ENCODE measurements at places on chromosomes 12 and 14.

DNA sequence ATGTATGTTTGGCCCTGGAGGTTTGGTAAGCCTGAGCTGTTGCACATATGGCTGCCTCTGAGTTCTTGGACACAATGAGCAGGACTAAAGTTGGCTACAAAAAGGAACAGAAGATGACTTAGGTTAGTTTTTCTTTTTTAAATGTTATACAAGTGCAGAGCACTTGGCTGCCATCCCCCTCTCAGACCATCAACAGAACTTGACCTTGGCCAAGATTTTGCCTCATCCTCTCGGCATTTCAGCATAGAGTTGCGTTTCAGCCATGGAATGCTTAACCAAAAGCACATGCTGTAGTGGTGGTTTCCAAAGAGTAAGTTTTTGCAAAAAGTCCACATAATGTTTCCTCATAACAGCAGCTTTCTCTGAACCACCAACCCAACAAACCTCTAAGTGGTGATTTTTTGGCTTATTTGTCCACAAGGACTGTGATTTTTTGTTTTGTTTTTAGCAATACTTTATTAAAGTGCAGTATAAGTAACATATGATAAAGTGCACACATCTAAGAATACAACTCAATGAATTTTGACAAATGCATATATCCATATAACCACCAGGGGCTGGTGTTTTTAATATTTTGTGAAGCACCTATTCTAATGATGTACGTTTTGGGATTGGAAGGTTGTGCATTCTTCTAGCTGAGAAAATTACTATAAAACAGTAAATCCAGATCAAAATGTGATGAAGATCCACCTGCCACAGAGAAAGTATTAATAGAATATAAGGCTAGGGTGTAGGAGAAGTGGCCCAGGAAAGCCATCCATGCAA lies 12.1 kb upstream of the GALNT16 start:
- DNase-seq = no peak

- DNase-seq = no peak
Observed at GRCh38 chr12:52787324-52788191, 8.4 kb downstream of the KRT3 start.

DNA sequence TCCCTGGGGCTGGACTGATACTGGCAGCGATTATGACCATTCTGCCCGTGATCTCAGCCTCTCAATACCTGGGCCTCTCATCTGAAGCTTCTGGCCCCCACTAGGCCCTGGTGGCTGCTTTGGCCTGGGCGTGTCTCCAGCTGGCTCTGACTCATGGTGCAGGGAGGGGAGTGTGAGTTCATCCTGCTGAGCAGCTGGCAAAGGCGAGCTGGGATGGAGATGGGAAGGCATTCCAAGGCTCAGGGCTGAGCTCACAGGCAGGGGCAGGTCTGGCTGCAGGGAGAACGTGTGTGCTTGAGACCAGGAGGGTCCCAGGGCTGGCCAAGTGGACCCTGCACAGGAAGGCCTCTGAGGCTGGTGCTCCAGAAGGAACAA lies 221.8 kb downstream of the TMEM121 start:
- no peak for DNase-seq

DNA sequence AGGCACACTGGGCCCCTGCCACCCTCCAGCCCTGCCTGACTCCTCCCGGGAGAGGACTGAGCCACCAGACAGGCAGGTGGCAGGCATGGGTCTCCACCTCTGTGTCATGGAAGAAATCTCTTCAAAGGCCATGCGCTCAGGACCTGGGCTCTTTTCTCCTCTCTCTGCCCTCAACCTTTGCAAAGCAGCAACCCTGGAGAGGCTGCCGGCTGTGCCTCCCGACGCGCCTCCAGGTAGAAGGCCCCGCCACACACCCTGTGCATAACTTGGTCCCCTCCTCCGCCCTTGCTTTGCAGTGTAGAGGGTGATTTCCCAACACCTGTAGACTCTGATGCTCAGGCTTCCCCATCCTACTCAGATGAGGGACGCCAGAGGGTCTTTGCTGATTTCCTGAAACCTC lies 28.2 kb upstream of the TMEM179 start:
- no peak for DNase-seq

DNA sequence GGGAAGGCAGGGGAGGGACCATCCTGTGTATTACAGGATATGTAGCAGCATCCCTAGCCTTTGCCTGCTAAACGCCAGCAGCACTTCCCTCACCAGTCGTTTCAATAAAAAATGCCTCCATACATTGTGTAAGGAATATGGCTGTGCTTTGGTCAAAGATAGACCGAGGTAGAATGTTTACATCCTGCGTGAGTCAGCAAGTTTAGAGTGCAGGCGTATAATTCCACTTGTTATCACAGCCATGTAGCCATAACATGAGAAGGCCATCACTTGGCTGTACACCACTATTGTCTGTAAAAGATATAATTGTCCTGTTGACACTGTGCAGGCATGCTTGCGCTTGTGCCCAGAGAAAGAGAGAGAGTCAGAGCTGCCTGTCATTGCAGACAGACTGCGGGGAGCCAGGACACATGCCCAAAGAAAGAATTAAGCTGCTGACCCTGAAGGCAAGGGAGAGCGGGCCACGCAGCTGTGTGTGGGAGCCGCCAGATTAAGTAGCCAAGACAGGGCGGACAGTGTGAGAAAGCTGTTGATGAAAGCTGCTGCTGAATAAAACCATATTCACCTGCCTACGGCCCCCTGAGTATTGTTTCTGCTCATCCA lies 68.4 kb downstream of the CRACR2A start:
- DNase-seq = no peak

GRCh38 chr14:73627151-73627558 lies 14.8 kb downstream of the ACOT6 start:
- DNase-seq = no peak

DNA sequence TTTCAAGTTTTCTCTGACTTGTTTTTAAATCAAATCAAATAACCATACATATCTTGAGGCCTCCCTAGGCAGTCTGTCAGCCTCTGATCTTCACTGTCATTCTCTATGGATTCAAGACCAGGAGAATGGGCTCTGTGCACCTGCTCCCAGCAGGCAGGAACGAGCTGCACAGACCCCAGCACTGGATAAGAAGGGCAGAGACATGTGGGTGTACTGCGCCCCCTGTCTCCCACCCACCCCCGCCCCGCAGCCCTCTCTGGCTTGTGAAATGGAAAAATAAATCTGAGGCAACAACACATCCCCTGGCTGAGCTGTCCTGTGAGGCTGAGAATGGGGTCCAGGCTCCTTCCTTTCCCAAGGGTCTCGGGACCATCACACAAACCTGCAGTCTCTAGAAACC lies 26.3 kb downstream of the CLMN start:
- no peak for DNase-seq

DNA sequence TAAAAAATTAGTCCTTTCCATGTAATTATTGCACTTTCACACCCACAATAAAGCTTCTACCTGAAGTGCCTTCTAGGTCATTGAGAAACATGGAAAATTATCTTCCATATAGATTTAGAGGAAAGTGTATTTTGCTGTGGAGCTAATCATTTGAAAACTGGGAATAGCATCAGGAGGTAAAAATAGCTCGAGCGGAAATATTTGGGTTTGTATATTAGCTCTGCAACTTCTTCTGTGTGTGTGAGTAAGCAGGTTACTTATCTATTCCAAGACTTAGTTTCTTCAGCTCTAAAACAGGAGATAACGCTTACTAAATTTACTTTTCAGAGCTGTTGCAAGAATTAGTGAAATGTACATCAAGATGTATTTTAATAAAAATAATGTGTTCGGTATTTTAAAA lies 95.0 kb upstream of the MON2 start:
- no peak for DNase-seq

- DNase-seq = no peak
Observed at GRCh38 chr14:70018713-70019211, 139.5 kb downstream of the SMOC1 start.

DNA sequence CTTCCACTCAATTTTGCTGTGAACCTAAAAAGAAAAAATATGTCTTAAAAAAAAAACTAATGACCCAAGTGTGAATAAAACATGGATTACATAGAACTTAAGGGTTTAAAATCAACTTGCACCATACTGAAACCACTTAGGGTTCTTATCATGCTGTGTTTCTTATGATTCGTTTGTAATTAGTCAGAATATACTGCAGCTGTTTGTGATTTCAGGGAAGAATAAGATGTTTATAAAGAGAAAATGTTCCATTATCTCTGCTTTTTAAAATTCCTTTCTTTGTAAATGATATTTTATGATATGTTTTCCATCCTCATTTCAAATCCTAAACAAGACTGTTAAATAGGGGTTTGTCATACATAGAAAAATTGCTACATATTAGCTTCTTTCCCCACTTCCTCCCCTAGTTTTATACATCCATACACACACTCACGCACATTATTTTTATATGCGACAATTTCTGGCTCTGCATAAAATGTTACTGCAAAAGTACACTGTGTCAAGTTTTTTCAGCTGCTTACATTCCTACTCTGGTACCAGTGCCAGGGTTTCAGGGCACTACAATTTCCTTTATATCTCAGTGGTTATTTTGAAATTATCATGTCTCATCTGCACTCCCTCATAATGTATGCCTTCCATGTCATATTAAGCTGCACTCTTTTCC lies 275.2 kb upstream of the GARIN6 start:
- no peak for DNase-seq

GRCh38 chr12:41289501-41289900 lies 101.4 kb downstream of the PDZRN4 start:
- DNase-seq = no peak

DNA sequence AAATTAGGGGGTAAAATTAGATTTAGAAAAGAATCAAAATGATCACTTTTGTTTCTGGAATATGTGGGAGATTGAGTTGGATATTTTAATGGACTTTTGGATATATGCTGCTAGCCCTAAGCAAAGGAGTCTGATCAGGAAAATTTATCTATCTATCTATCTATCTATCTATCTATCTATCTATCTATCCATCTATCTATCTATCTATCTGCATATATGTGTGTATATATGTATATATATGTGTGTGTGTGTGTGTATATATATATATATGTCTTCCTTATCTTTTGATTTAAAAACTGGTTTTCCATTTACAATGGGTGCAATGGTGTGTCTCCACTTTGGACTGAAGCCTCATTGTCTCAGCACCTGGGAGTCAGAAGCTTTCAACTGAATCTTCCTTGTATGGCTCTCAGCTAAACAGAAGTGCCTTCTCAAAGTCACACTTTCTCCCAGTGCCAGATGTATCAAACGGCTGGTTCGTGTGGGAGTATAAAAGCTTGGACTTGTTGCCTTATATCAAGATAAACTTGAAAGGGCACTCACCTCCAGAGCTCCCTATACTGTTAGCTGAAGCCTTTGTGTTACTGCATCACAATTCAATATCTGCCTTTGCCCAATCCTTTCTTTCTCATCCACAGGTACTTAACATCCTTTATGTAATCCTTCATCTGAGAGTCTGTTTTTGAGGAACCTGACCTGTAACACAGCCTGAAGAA lies 31.6 kb upstream of the CD69 start:
- DNase-seq = no peak

DNA sequence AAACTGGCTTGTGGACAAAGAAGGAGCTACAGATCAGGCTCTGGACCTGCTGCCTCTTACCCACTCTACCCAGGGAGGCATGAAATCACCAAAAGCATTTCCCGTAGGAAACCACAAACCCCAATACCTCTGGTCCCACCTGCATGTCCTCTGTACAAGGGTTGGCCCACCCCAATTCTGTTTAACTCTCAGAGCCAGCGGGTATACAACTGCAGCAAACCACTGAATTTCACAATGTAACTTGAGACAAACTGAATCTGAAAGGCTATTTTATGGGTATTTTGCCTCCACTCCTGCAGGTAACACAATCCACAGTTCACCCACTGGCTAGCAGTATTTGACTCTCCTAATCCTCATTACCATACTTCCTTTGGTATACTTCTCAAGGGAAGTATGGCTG lies 16.5 kb downstream of the SIX1 start:
- DNase-seq = no peak

DNA sequence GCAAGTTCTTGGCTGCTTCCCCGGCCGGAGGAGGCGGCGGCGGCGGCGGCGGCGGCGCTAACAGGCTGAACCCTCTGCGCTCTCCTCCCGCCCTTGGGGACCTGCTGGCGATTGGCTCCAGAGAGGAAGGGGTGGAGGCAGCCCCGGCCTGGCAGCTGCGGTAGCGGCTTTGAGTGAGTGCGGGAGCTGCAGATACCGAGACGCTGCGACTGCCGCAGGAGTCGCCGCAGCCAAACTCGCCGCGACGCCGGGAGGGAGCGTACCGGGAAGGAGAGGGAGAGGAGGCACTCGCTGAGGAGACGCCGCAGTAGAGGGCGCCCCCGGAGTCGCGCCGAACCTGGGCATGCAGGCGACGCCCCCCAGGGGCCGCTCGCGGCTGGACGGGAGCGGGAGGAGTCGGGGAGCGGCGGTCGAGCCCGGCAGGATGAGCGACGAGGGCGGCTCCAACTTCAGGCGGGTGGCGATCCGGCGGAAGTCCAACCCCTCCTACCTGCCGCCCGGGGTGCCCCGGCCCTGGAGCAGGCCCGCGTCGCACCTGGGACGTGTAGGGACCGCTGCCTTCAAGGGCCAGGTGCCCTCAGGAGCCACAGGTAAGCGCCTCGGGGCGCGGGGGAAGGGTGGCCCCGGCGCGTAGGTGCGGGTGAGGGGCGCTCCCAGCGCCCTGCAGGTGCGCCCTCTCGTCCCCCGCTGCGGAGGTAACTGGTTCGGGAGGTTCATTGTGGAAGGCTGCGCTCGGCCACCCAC lies at the start of gene FGD4:
Gene FGD4 (plus strand): TSS at position 189 of the 744 bp plus-strand sequence.
- no peak for DNase-seq

GRCh38 chr14:52015411-52016030 lies 26.2 kb downstream of the RTRAF start:
- DNase-seq = no peak

DNA sequence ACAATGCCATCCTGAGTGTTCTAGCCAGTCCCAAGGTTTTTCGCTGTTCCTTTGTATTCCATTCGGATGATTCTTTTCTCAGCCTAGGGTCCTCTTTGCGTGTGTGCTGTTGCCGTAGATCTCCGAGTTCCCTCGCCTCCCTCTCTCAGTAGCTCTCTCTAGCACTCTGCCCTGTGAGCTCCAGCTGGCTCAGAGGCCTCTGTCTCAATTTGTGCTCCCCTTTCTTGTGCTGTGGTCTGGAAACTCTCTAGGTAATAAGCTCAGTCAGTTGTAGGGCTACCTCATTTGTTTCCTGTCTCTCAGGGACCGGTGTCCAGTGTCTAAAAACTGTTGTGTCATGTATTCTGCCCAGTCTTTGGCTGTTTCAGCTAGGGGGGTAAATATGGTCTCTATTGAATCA lies 179.3 kb downstream of the PCNX1 start:
- no peak for DNase-seq

GRCh38 chr12:68951652-68952051 lies 18.7 kb upstream of the CPM start:
- DNase-seq = no peak

DNA sequence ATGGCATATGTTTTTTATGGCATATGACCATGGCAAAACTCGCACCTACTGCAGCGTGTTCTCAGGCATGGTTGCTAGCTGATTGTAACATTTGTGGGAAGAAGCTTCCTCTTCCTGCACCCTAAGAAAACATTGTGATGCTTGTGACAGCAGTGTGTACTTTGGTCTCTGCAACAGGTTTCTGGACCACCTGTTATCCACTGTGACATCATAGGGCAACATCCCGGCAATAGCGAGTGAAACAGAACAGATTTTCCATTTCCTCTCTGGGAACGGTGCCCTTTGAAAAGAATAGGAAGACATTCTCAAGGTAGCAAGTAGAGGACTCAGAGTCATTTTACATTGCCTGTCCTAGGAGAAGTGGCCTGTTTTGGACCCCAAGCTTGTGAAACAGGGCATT lies 135.4 kb upstream of the TRHDE start:
- DNase-seq = no peak

Data from keratinocyte (primary cell).